ENCODE measurements at places on chromosomes 16 and 17. TPM values are rescaled to one million over a fixed set of nuclear protein-coding genes. Genes with fewer than 3 reads are reported as not detected.

HCRT gene
- not detected for total RNA-seq

DPEP3 gene
- not detected for total RNA-seq

HOXB7 gene
- 0.55 TPM for total RNA-seq

GRCh38 chr17:2453325-2453724 is 52.5 kb upstream of the MNT start:
- H3K36me3 ChIP-seq, result peaks cover 10% of the 10 kb centered on the region
- no peak overlapping the region for H3K4me3 ChIP-seq
- no peaks in the 10 kb centered on the region for H3K4me1 ChIP-seq
- no peak overlapping the region for H3K27ac ChIP-seq
- DNase-seq, result no peak

All from progenitor cell of endocrine pancreas (in vitro differentiated cells).